Aorta (tissue), 5 donors: ENCODE measurements at places on chromosomes 4 and X. TPM values are rescaled to one million over a fixed set of nuclear protein-coding genes. Genes with fewer than 3 reads are reported as not detected.
A peak's percentile ranks its signal among the peaks of the same experiment; 100 is the strongest.

- H3K27ac ChIP-seq = no peak overlapping the region
- no peak for DNase-seq
- H3K4me3 ChIP-seq = no peak overlapping the region
- H3K4me1 ChIP-seq = no peaks in the 10 kb centered on the region
Observed at GRCh38 chr4:25654031-25654970, 1.4 kb upstream of the SLC34A2 start.

DNA sequence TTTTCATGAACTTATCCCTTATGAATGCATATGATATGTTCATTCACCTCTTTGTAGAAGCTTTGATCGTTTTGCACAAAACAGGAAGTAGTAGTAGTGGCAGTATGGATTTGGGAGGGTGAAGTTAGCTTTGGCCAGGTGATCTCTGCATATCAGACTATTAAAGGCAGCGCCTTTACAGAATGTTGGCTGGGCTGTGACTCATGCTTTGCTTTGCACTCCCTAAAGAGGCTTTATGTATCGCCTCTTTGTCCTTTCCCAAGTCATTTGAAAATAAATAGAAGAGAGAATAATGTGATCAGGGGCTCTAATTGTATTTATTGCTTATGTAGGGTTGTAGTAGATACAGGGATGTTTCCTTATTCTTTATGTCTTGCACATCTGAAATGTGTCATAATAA is 50.4 kb downstream of the SHROOM3 start:
- no peak for DNase-seq
- no peaks in the 10 kb centered on the region for H3K36me3 ChIP-seq
- H3K27me3 ChIP-seq = no peaks in the 10 kb centered on the region
- no peaks in the 10 kb centered on the region for H3K4me1 ChIP-seq
- H3K4me3 ChIP-seq = no peak overlapping the region

DNA sequence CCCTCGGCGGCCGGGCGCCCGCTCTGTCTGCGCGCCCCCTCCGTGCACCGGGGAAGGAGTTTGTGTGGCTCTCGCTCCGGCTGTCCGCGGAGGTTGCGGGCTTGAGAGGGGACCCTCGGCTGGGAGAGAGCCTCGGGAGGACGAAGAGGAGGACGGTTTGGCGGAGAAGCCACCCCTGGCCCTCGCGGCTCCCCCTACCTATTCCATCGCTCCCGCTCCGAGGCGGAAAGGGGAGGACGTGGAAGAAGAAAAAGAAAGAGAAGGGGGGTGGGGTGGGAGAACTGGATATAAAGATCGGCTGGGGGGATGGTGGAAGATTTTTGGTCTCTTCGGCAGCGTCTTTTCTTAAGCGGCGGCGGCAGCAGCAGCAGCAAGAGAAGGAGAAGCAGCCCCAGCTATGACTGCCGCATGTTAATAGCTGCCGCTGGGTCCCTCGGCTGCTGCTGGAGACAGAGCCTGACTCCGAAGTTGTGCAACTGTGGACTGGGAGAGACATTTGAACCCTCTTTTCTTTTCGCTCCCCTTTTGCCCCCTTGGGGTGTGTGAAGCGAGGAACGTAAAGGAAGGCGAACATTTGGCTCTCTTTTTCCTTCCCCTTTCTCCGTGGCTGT is 895 bp downstream of the ADGRL3 start:
- no peaks in the 10 kb centered on the region for H3K36me3 ChIP-seq
- H3K4me1 ChIP-seq = no peaks in the 10 kb centered on the region
- H3K4me3 ChIP-seq = peak overlapping the region; percentile 92

DNA sequence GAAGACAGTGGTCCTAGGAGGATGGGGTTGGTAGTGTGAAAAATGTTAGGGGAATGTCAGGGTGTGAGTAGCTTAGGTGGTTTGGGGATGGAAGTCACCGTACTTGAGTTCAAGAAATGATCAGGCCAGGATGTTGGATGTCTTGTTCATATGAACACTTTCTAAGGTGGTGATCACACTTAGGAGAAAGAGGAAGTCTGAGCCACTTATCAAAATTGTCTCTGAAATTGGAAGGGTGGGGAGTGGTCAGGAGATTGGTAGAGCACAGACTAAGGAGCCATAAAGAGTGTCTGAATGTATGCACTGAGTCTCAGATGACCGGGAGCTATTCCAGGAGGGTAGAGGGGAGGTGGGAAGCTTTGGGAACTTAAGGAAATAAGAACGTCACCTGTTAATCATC is 17.3 kb downstream of the CMC4 start:
- H3K27ac ChIP-seq = no peak overlapping the region
- H3K27me3 ChIP-seq = no peaks in the 10 kb centered on the region
- no peaks in the 10 kb centered on the region for H3K4me1 ChIP-seq
- H3K36me3 ChIP-seq = no peaks in the 10 kb centered on the region

- no peaks in the 10 kb centered on the region for H3K27me3 ChIP-seq
- no peak overlapping the region for H3K27ac ChIP-seq
- H3K4me1 ChIP-seq = no peaks in the 10 kb centered on the region
- no peak for DNase-seq
- no peak overlapping the region for H3K4me3 ChIP-seq
Observed at GRCh38 chrX:150544222-150544787, 24.1 kb upstream of the MTM1 start.

DNA sequence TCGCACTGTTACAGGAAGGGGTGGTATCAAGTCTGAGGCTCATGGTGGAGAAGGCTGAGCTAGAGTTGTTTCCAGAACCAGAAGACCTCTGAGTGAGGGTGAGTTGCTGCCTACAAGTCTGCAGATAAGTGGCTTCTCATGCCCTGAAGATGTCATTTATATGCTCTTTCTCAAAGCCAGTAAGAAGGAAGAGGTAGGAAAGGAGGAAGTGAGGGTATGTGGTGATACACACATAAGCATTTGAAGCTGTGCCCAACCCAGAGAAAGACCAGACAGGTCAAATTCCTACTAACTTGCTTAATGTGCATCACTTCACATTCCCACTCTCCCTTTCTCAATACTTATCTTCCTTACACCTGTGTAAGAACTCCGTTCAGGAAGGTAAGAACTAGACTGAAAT is at the start of gene PPBP:
Gene PPBP (minus strand): TSS at position 130 of the 400 bp plus-strand sequence. CDS start 87 bp downstream, at position 43.
- H3K27ac ChIP-seq = no peak within 1 kb of the TSS
- H3K4me3 ChIP-seq = no peak within 1 kb of the TSS
- DNase-seq = no peak
- H3K4me1 ChIP-seq = no peaks in the 10 kb centered on the region
- H3K27me3 ChIP-seq = no peaks in the 10 kb centered on the region

GRCh38 chr4:153451911-153452657 is 14.1 kb upstream of the TMEM131L start:
- no peak overlapping the region for H3K27ac ChIP-seq
- H3K4me3 ChIP-seq = no peak overlapping the region
- no peak for DNase-seq
- H3K27me3 ChIP-seq = no peaks in the 10 kb centered on the region

GRCh38 chr4:128427832-128428366 is 140.3 kb upstream of the PGRMC2 start:
- H3K27me3 ChIP-seq = no peaks in the 10 kb centered on the region
- no peaks in the 10 kb centered on the region for H3K36me3 ChIP-seq
- no peak overlapping the region for H3K4me3 ChIP-seq
- no peaks in the 10 kb centered on the region for H3K4me1 ChIP-seq
- DNase-seq = no peak

DNA sequence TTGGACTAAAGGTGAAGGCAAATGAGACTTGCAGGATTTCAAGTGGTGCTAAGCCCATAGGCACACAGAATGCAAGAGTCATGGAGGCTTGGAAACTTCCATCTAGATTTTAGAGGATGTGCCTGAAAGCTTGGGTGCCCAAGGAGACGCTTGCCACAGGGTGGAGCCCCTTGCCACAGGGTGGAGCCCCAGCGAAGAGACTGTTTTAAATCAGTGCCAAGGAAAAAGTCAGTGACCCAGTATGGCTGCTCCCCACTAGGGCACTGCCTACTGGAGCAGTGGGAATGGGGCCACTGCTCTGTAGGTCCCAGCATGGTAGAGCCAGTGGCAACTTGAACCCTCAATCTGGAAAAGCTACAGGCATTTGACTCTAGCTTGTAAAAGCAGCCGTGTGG is 794.2 kb upstream of the LCORL start:
- H3K4me1 ChIP-seq = no peaks in the 10 kb centered on the region
- no peak overlapping the region for H3K4me3 ChIP-seq
- H3K27ac ChIP-seq = no peak overlapping the region
- H3K27me3 ChIP-seq = no peaks in the 10 kb centered on the region

- no peak for DNase-seq
- H3K27ac ChIP-seq = no peak overlapping the region
- peaks cover 5% of the 10 kb centered on the region for H3K4me1 ChIP-seq
- no peaks in the 10 kb centered on the region for H3K36me3 ChIP-seq
- H3K4me3 ChIP-seq = peak overlapping the region; percentile 90
Observed at GRCh38 chr4:147734496-147734895, 2.6 kb downstream of the ARHGAP10 start.

DNA sequence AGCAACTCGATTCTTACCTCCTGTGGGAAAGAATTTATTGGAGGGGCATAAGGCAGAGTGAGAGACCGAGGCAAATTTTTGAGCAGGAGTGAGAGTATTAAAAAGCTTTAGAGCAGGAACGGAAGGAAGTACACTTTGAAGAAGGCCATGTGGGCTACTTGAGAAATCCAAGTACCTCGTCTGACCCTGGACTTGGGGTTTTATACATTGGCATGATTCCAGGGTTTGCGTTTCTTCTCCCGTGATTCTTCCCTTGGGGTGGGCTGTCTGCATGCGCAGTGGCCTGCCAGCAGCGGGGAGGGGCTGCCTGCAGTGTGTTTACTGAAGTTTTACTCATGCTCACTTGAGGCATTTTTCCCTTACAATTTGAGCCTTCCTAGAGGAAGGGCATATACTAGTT is 3.4 kb downstream of the GALNT7 start:
- H3K4me3 ChIP-seq = no peak overlapping the region
- no peak for DNase-seq
- peaks cover 3% of the 10 kb centered on the region for H3K4me1 ChIP-seq
- no peaks in the 10 kb centered on the region for H3K36me3 ChIP-seq

DNA sequence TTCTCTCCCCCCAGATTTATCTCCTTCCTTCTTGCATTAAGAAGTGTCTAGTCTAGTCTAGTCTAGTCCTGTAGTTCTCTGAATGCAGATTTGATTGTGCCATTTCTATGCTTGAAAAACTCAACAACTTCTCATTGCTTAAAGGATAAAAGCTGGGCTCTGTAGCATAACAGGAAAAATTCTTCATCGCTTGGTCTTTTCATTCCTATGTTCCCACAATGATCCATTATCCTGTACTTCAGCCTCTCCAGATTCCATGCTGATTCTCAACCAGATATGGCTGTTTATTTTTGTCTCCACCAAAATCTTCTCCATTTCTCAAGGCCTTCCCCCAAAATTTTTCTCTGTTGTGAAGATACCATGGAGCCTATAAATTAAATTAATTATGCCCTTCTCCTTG is 102.9 kb upstream of the STIM2 start:
- H3K4me3 ChIP-seq = no peak overlapping the region
- no peaks in the 10 kb centered on the region for H3K36me3 ChIP-seq
- no peaks in the 10 kb centered on the region for H3K27me3 ChIP-seq
- H3K4me1 ChIP-seq = no peaks in the 10 kb centered on the region

The CCDC158 gene
- 1.6 TPM for total RNA-seq

The CT45A3 gene
- total RNA-seq = not detected

The MAGIX gene
- 2.7 TPM for total RNA-seq

The FGFBP2 gene
- 1.6 TPM for total RNA-seq

The NXF2 gene
- total RNA-seq = not detected

The PDLIM3 gene
- 805 TPM for total RNA-seq
